Keratinocyte (primary cell): ENCODE measurements at places on chromosomes 12 and 14. TPM values are rescaled to one million over a fixed set of nuclear protein-coding genes. Genes with fewer than 3 reads are reported as not detected.

AKAP6 gene
- polyA plus RNA-seq: 1.3 to 2.6 TPM (median 2.0 TPM) in 3 replicates

EML5 gene
- 0.60 to 2.0 TPM (median 1.4 TPM) in 3 replicates for polyA plus RNA-seq

FSCB gene
- not detected in 3 replicates for polyA plus RNA-seq

NPFF gene
- not detected in 3 replicates for polyA plus RNA-seq

DGKA gene
- polyA plus RNA-seq: 161 to 263 TPM (median 174 TPM) in 3 replicates

WDHD1 gene
- 4.8 to 13.0 TPM (median 7.4 TPM) in 3 replicates for polyA plus RNA-seq

PTPRQ gene
- polyA plus RNA-seq: 0.01 to 0.08 TPM in 2 of 3 replicates, not detected in the other

PROX2 gene
- not detected in 3 replicates for polyA plus RNA-seq

GRIP1 gene
- polyA plus RNA-seq: 3.2 to 7.6 TPM (median 6.7 TPM) in 3 replicates

PTGER2 gene
- polyA plus RNA-seq: 0.05 to 0.31 TPM (median 0.28 TPM) in 3 replicates

MOAP1 gene
- polyA plus RNA-seq: 13.7 to 17.8 TPM (median 17.2 TPM) in 3 replicates

NYNRIN gene
- 4.9 to 9.0 TPM (median 6.5 TPM) in 3 replicates for polyA plus RNA-seq

TMTC1 gene
- 2.0 to 10.2 TPM (median 3.7 TPM) in 3 replicates for polyA plus RNA-seq
